ENCODE measurements at places on chromosomes 4 and X. TPM values are rescaled to one million over a fixed set of nuclear protein-coding genes. Genes with fewer than 3 reads are reported as not detected.

TRAM1L1 gene
- 1.4 TPM for total RNA-seq

CDX4 gene
- total RNA-seq, result not detected

XKRX gene
- 0.23 TPM for total RNA-seq

HTRA3 gene
- total RNA-seq, result 74.5 TPM

PAGE2 gene
- not detected for total RNA-seq

TMSB15B gene
- 10.2 TPM for total RNA-seq

FREM3 gene
- not detected for total RNA-seq

MAGEC1 gene
- not detected for total RNA-seq

DSPP gene
- not detected for total RNA-seq

JCHAIN gene
- not detected for total RNA-seq

ITIH6 gene
- total RNA-seq, result under 0.01 TPM

CCNQ gene
- total RNA-seq, result 34.1 TPM

EPHA5 gene
- total RNA-seq, result 0.41 TPM

SPACA5 gene
- total RNA-seq, result not detected

CCDC149 gene
- total RNA-seq, result 7.7 TPM

DCLK2 gene
- total RNA-seq, result 10.0 TPM

SPOCK3 gene
- total RNA-seq, result 2.0 TPM

XK gene
- total RNA-seq, result not detected

HTATSF1 gene
- total RNA-seq, result 36.3 TPM
